ENCODE measurements at places on chromosomes 2 and 18.
A peak's percentile ranks its signal among the peaks of the same experiment; 100 is the strongest.

DNA sequence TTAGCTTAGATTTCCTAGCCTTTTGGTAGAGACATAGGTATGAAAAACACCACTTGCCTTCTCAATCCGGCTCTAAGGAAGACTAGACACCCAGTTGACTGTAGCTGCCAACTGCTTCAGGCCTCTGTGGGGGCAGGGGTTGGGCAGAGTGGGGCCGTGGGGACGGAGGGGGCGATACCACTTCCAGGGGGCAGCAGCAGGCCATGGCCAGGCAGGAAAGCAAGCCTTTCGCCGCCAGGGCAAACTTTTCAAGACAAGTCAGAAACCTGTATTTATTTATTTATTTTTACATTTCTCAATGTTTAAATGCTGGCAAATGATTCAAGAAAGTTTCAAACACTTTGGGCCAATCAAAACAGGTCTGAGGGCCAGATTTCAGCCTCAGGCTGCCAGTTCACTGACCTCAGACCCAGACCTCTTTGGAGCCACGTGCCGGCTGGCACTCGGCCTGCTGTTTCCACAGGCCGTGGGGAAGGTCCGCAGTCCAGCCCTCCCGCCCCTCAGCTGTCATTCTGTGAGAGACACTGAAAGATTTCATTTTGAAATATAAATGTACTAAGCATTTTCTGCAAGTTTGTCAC, 63.8 kb downstream of the MEX3C start:
- DNase-seq: no peak

GRCh38 chr2:140454717-140455116, 1674.5 kb upstream of the NXPH2 start:
- DNase-seq: no peak

- DNase-seq: no peak
Measured at GRCh38 chr2:175744000-175744399, 258.1 kb downstream of the LNPK start.

GRCh38 chr18:24985586-24985985, 366.4 kb downstream of the ZNF521 start:
- no peak for DNase-seq

- no peak for DNase-seq
Measured at GRCh38 chr18:33700513-33700976, 122.5 kb downstream of the ASXL3 start.

- DNase-seq: no peak
Measured at GRCh38 chr2:122908159-122908558, 1116.9 kb upstream of the CNTNAP5 start.

DNA sequence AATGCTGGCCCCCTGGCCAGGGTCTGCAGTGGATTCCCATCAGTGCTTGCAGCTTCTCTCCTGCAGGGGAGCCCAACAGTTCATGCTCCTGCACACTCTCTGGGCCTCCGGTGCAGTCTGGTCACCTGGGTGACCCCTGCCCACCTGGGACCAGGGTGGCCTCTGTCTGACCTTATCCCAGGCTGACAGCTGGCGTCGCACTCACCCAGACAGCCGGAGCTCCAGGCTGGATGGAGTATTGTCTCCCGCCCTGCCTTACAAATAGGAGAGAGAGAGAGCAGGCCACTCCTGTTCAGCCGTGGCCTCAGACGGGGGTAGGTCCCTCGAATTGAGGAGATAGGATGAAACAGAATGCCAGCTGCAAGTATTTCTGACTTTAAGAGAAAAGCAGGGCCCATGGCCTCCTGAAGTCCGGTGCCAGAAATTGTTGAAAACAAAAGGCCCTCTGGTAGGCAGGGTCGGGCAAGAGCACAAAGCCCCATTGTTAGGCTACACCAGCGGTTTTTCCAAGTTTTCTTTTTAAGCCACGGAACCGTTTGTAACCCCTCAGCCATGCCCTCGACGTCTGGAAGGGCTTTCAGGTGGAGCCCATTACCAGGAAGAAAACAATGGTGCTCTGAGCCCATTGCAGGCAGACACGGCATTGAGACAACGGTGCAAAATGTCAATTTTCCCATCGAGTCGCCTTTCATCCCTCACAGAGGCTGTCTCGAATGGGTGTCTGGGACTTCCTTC, 258.4 kb downstream of the BCL11A start:
- no peak for DNase-seq

- no peak for DNase-seq
Measured at GRCh38 chr18:44693030-44693784, 12.5 kb downstream of the SETBP1 start.

GRCh38 chr2:65878011-65878340, 445.6 kb upstream of the SPRED2 start:
- DNase-seq: no peak

- no peak for DNase-seq
Measured at GRCh38 chr18:44723411-44723810, 42.7 kb downstream of the SETBP1 start.

DNA sequence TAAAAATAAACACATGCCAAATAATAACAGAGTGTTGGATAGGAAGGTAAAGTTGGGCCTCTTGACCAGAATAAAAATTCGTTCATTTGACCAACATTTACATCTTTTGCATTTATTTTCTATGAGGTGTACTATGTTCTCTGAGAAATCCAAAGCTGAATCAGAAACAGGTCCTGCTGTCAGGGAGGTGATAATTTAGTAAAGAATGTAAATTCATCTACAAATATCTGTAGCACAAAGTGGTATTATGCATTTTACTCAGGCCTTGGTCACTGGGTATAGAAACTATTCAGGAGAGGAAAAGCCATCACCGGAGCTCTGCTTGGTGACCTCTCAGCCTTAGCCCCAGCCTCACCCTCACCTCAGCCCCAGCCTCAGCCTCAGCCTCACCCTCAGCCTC, 208.9 kb downstream of the SPP2 start:
- DNase-seq: no peak

GRCh38 chr2:238030422-238031155, 30.2 kb upstream of the SCLY start:
- DNase-seq: no peak

- no peak for DNase-seq
Measured at GRCh38 chr2:215377283-215377682, 58.6 kb downstream of the FN1 start.

DNA sequence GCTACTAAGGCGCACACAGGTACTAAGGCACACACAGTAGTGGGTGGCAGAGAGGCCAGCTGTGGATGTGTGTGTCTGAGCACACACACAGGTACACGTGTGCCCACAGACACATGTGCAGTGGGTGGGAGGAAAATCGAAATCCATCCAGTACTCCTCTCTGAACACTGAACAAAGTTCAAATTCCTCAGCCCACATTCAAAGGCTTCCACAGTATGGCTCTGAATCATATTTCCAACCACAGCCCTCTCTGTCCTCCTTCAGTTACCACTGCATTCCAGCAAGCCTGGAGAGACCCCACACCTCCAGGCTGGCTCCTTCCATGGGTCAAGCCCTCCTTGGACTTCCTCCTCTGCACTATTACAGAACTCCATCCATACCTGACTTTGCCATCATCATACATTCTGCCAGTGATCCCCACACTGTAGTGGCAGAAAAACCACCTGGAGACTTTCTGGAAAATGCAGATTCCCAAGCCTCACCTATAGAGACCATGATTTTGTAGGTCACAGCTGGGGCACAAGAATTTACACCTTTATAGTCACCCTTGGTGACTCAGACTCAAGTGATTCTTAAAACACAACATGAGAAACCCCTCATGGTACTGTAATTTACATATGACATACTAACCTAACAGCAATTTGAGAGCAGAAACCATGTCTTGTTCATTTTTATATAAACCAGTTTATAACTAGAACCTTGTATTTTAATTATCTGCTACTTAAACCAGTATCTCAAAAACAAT, 31.4 kb downstream of the EPG5 start:
- no peak for DNase-seq

DNA sequence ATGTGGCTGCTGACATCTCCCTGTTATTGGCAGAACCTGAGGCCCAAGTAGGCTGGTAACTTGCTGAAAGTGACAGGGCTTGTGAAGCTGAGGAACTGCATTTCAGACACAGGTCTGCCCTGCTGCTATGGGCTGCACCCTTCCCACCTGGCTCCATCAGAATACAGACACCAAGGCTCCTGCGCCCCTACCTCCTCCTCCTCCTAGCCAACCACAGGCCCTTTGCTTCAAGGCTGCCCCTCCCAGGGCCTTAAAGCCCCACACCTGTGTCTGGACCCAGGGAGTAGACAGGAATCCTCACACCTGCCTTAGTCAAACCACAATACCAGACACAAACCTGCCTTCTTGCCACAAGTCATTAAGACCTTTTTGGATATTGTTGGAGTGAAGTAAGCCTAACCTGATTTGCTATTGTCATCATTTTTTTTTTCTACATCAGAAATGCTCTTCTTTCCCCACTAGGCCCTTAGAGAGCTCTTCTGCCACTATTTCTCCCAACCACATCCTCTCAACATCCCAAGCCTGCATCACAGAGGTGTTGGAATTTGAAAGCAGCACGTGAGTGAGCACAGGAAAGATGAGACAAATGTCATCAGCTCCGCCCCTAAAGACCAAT, 489.7 kb downstream of the EIPR1 start:
- no peak for DNase-seq

- DNase-seq: no peak
Measured at GRCh38 chr2:138059487-138060300, 95.4 kb downstream of the HNMT start.

DNA sequence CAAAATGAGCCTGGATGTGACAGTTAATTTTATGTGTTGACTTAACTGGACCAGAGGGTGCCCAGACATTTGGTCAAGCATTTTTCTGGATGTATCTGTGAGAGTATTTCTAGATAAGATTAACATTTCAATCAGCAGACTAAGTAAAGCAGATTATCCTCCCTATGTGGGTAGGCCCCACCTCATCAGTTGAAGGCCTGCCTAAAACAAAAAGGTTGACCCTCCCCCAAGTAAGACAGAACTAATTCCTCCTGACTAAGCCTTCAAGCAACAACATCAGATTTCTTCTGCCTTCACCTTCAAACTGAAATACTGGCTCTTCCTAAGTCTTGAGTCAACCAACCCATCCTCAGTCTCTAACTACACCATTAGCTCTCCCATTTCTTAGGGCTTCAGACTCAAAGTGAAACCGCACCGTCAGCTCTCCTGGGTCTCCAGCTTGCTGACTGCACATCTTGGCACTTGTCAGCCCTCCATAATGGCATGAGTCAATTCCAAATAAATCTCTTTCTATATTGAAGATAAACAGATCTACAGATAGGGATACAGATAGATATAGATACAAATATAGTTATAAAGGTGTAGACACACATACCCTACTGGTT, 47.9 kb downstream of the MEMO1 start:
- DNase-seq: no peak

DNA sequence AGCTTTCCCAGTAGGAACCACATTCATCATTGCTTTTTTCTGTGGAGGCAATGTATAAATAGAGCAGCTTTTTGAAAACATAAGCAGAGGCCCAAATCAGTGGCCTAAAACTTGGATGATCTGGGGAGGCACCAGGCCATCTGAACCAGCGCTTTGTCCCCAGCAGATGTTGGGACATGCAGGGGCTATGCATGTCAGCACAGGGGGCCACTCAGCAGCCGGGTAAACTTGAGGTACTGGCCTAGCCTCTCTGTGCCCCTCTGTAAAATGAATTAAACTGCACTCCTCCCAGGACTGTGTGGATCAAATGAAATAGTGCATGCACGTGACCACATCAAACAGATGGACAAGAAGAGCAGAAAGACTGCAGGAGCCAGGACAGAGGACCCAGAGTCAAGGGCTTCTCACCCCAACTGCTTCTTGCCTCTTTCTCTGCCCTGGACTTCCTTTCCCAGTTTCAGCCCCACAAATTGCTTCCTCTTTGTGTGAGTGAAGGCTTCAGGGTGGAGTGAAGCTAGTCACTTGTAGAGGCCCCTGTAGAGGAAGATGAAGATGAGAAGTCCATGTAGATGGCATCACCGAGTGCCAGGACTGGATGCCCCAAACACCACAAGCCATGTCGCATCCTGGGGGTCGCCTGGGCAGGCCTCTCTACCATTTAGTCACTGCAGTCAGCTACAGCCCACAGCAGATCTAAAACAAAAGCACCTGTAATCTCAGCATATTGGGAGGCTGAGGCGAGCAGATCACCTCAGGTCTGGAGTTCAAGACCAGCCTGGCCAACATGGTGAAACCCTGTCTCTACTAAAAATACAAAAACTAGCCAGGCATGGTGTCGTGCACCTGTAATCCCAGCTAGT, 53.2 kb downstream of the IMPA2 start:
- peak; percentile 20 for DNase-seq

DNA sequence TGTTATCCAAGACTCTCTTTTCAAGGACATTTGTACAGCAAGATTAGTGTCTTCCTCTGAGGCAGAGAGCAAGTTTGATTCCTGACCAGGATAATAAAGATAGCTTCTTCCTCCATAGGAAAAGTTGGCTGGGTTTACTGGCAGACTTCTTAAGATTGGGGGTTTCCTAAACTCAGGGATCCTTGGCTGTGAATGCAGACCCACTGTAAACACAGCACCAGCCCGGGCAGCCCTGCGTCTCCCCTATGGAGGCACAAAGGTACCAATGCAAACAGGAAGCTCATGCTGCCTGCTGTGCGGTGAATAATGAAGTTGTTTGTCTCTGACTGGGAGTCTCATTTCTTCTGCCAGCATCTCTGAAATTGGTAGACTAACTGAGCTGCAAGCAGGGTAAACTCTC, 96.2 kb upstream of the ARHGAP28 start:
- DNase-seq: no peak

DNA sequence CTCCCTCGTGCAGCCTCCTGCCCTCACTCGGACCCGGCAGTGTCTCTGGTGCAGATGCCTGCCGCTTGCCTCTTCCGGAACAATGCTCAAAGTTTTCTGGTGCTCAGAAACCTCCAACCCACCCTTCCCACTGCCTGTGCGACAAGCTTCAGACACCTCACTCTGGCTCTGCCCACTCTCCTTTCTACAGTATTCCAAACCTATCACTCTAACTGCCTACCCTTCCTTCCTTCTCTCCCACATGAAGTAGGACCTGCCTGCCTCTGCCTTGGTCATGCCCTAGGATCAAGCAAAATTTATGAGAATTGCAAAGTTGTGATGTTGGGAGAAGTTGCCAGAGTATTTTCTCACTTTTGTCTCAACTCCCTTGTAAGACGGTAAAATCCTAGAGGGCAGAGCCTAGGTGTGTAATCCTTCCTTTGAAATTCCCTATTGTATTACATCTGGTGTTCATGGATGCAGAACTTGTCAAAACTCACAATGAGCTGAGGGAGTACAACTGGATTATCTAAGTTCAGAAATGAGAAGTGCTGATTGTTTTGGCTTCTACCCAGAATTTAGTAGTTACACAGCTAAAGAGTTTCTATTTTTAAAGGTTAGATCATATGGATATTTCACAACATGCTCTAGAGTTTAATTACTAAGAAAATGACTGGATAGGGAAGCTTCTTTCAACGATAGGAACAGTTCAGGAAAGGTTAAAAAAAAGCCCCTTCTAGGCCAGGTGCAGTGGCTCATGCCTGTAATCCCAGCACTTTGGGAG, 7.2 kb downstream of the NPC1 start:
- DNase-seq: peak; percentile 50

DNA sequence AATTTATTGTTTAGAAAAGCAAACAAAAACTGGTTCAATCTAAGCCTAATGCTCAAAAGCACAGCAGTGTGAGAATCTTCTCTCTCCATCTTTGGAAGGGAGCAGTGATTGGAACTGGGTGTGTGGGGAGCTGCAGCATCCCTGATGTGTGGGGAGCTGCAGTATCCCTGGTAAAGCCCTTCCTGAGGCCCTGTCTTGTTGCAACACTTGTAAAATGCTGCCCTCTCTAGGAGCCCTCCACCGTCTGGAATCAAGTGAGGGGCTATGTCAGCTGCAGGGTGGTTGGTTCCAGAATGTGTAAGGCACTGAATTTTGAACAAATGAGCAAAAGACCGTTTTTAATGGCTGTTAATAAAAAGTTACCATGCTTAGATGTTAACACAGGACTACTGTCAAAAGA, 147.7 kb upstream of the RAB12 start:
- DNase-seq: no peak

Data from AML-193 (cell line).